Fibroblast of skin of back (primary cell): ENCODE measurements at places on chromosomes 16 and 17.
A peak's percentile ranks its signal among the peaks of the same experiment; 100 is the strongest.

GRCh38 chr17:199191-199604 is 17.7 kb upstream of the DOC2B start:
- no peak for DNase-seq

- no peak for DNase-seq
Measured at GRCh38 chr17:77610972-77611521, 347.5 kb upstream of the TNRC6C start.

- DNase-seq: peak; percentile 40
Measured at GRCh38 chr17:27573971-27574525, 56.9 kb upstream of the LGALS9 start.

DNA sequence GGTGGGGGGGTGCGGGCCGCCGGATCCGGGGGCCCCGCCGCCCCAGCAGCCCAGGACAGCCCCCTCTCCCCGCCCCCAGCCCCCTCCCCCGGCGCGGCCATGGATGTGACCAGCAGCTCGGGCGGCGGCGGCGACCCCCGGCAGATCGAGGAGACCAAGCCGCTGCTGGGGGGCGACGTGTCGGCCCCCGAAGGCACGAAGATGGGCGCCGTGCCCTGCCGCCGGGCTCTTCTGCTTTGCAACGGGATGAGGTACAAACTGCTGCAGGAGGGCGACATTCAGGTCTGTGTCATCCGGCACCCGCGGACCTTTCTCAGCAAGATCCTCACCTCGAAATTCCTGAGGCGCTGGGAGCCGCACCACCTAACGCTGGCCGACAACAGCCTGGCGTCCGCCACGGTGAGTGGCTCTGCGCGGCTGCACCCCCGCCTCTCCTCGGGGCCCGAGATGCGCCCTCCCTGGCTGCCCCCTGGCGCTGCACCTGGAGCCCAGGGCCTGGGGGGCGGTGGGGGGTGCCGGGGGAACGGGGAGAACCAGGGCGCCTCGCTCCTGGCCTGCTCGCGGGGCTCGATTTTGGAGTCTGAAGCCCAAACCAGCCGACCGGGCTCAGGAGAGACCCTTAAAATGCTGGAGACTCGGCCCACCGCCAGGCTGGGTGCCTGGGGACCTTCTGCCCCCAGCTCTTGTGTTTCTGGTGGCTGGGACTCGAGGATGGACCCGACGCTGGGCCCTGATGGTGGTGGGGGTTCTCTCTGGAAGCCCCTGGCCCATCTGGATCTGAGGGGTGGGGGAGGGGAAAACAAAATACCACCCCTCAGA is 744 bp downstream of the CMIP start:
- DNase-seq: no peak

GRCh38 chr17:78429618-78429995 is 51.2 kb downstream of the PGS1 start:
- DNase-seq: no peak

DNA sequence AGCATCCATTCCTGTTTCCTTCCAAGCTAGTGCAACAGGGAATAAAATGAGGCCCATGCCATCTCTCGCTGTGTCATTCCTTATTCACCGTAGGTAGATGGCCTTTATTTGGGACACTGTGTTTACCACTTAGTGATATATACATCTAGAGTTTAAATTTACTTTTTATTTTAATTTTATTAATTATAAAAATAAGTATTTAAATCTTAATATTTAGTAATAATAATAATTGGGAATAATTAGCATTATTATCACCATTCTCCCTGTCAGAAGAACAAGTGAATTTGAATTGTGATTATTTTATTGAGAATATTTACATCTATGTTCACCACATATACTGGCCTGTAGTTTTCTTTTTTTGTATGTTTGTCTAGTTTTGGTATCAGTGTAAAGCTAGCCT is 692.9 kb upstream of the KIF2B start:
- no peak for DNase-seq

GRCh38 chr16:17072104-17072503 is 398.7 kb downstream of the XYLT1 start:
- DNase-seq: no peak

DNA sequence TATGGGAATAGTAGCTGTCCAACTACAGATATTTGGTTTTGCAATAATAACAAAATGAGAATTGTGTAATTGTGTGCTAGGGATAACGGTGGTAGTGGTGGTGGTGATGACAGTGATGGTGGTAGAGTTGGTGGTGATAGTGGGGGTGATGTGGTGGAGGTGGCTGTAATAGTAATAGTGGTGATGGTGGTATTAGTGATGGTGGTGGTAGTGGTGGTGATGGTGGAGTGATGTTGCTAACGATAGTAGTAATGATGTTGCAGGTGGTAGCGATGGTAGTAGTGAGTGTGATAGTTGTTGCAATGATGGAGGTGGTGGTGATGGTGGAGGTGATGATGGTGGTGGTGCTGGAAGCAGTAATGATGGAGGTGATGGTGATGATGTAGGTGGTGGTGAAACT is 94.4 kb downstream of the HS3ST3B1 start:
- DNase-seq: no peak

DNA sequence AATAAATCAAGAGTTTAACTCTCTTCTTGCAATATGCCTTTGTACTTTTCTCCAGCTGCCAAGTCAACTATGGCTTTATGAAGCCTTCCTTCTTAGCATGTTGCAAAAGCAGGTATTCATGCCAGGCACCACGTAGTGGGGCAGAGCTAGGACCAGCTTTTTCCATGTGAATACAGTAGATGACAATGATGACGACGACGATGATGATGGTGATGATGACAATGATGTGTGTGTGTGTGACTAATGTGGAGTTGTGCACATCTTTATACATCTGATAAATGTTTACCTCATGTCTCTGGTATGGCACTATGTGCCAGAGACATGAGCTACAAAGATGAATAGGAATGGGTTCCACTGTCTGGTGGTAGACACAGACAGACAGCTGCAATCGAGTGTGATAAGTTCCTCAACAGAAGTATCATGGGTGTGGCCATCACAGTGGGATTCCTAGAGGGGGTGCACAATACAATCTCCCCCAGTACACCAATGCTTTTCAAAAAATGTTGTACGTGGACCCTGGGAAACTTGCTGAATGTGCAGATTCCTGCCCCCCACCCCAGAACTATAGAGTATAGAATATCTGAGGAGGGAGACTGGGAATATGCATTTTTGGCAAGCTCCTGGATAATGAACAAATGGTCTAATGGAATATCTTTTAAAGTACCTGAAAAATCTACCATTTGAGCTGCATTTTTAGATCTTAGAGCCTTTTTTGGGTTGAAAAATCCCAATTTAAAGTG is 183.4 kb downstream of the ABCC12 start:
- no peak for DNase-seq

GRCh38 chr17:69030169-69030568 is 30.6 kb downstream of the ABCA9 start:
- no peak for DNase-seq

- peak; percentile 77 for DNase-seq
Measured at GRCh38 chr16:81601008-81601428, 156.4 kb downstream of the CMIP start.

GRCh38 chr17:48025040-48025903 is 12.3 kb downstream of the COPZ2 start:
- peak; percentile 96 for DNase-seq

DNA sequence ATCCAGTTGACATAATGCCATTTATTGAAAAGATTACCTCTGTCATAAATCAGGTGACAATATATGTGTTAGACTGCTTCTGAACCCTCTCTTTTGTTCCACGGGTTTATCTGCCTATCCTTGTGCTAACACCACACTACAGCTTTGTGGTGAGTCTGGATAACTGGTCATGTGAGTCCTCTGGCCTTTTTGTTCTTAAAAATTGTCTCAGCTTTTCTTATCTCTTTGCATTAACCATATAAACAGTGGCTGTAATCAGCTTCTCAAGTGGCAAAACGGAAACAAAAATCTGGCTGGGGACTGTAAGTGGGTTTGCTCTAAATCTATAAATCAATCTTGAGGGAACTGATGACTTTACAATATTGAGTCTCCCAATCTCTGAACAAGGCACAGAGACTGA is 44.6 kb downstream of the STX8 start:
- no peak for DNase-seq

- DNase-seq: no peak
Measured at GRCh38 chr16:86286991-86287663, 223.2 kb upstream of the FOXF1 start.

- DNase-seq: peak; percentile 69
Measured at GRCh38 chr17:16991349-16992009, 19.6 kb upstream of the TNFRSF13B start.

- no peak for DNase-seq
Measured at GRCh38 chr16:55081622-55082590, 151.2 kb downstream of the IRX5 start.

DNA sequence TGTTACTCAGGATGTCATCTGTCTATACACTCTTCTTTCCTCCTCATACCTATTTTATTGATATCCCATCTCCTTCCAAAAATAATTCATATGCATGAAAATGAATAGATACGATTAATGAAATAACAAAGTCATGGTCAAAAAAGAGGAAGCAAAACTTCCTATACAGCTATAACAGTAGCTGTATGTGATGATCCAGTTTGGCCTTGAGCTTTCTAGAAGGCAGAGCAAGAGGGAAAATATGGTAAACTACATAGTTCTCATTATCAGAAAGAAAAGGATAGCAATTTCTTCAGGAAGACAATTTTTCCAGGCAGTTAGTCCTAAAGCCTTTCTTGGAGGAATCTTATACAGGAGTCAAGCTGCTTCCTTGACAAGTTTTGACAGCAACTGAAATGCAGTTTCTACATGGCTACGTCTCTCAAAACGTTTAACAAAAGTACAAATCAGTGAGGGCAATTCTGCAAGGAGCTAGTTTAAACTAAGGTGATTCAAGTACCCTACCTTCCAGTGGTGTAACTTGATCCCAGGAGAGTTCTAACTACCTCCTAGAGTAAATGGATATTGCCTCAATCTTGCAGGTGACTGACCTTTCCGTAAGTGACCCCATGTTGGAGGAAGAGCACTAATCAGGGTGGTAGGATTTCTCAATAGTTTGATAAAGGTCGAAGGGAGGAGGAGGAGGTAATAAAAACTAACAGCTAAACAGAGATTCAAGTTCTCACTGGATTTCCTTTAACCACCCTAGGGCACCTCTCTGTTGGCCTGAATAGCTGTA is 1.0 kb downstream of the SPAG5 start:
- DNase-seq: no peak

- no peak for DNase-seq
Measured at GRCh38 chr17:38970804-38971203, 3.6 kb upstream of the FBXO47 start.

GRCh38 chr16:56956756-56957155 is 5.0 kb upstream of the CETP start:
- no peak for DNase-seq

DNA sequence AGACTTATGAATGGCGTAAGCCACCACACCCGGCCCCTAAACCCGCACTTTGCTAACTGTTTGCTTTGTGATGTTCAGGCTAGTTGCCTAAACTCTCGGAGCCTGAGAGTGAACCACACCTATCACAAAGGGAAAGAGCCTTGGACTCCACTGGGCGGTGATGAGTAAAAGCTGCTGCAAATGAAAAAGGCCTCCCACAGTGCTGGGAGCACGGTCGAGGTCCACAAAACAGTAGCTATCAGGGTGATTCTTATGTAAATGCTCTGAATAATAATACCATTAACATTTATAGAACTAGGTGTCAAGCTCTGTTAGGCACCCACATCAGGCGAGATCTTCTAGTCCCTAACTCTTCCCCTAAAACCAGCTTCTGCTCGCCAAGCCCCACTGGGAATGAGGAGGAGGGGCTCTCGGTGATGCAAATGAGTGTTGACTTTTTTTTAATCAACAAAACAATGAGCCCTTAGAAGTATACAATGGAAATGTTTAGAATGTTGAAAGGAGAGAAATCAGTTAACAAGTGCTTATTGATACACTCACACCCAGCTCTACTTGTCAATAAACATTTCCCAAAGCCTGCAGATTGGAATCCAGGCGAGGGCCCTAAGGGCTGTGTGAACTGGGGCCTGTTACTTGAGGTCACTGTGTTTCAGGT is 19.8 kb downstream of the FBRS start:
- no peak for DNase-seq

GRCh38 chr17:66076546-66077190 is 115.3 kb downstream of the CEP112 start:
- DNase-seq: no peak
